Right hindlimb (tissue), 1 donor: ENCODE measurements at places on chromosomes 5 and 9.

DNA sequence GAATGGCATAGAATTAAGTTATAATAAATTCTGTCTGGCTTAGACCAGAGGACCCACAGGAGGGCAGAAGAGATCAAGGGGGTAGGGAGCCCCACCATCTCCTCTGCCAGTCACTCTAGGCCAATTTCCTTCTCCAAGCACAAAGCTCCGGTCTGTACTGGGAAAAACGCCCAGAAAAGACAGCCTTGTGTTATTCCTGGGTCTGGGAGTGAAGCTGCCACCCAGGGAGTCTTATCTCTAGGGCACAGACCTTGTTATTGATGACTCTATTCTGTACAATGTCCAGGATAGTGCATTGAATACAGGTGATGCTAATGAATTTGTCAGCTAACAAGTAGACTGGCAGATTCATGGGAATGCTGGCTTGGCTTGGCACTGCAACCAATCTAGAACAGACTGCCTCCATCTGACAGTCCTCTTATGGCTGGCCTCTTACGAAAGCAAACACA lies 60.7 kb downstream of the MED27 start:
- DNase-seq, result no peak

DNA sequence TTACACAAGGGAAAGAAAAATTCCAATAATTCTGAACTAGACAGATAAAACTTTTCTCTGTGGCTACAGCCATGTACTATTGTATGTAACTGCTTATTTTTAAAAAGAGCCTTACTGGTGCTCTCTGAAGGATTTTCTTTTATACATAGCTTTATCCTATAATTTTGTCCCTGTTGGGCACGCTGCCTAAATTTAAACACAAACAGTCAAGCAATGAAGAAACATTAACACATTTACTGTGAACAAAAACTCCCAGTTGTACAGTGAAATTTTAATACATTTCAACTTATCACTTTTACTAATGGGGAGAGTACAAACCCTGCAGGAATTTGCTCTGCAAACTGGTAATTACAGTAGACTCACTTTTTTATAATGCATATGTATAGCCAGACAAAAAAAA lies 273.3 kb downstream of the BNC2 start:
- DNase-seq, result no peak

- DNase-seq, result no peak
Measured at GRCh38 chr9:83512621-83513020, 25.6 kb downstream of the FRMD3 start.

DNA sequence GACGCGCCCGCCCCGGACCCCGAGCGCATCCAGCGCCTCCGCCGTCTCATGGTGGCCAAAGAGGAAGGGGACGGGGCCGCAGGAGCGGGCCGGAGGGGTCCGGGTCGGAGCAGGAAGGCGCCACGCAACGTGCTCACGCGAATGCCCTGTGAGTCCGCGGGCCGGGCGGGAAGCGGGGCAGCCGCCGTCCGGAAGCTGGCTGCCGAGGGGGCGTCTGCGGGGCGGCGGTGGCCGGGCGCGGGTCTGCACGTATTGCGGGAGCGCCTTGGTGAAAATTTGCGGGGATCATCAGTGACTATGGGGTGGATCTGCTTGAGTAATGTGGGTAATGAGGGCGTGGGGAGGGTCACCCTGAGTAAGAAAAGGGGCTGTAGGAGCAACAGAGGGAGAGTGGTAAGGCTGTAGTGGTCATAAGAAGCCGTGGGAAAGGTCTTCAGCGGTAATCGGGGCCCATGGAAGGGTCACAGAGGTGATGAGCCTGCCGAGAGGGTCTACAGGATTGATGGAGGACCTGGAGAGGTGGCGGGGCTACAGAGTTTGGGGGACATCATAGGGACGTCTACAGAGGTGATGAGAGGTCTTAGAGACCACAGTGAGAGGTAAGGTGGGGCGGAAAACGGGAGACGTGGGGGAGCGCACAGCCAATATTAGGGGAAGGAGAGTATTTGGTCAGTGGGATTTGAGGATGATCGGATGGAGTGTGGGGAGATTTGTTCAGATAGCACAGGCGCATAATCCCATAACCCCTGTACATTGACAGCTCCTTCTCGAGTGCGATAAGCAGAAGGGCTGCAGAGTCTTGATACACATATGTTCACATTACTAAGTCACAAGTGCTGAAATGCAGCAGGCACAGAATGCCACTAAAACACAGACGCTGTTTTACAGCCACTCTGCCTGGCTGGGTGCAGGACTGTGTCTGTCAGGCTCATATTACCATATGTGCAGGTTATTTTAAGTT lies 819 bp downstream of the LSM11 start:
- no peak for DNase-seq

- DNase-seq, result no peak
Measured at GRCh38 chr5:73130811-73131210, 10.4 kb downstream of the TMEM171 start.
